SJCRH30 (cell line): ENCODE measurements at places on chromosomes 4 and X. TPM values are rescaled to one million over a fixed set of nuclear protein-coding genes. Genes with fewer than 3 reads are reported as not detected.

GRCh38 chrX:153725039-153725831 lies 579 bp downstream of the ABCD1 start:
- peak overlapping the region; percentile 67 for H3K4me3 ChIP-seq
- H3K36me3 ChIP-seq, result 0 out of 2 replicates have a peak, but pooled peaks cover 2% of the 10 kb centered on the region
- peaks cover 11% of the 10 kb centered on the region for H3K4me1 ChIP-seq
- peak overlapping the region; percentile 26; the same call in 1 of the 2 replicates for H3K27ac ChIP-seq
- no peak for DNase-seq

GRCh38 chr4:108644237-108644636 lies 6.2 kb upstream of the OSTC start:
- H3K27ac ChIP-seq, result peak overlapping the region; percentile 21
- H3K36me3 ChIP-seq, result no peaks in the 10 kb centered on the region
- H3K27me3 ChIP-seq, result no peaks in the 10 kb centered on the region
- no peak overlapping the region for H3K4me3 ChIP-seq
- DNase-seq, result peak; percentile 71

- no peak for DNase-seq
- H3K27ac ChIP-seq, result no peak overlapping the region
- no peaks in the 10 kb centered on the region for H3K27me3 ChIP-seq
- peaks cover 8% of the 10 kb centered on the region for H3K4me1 ChIP-seq
- H3K36me3 ChIP-seq, result no peaks in the 10 kb centered on the region
Observed at GRCh38 chr4:55038176-55038890, 87.1 kb downstream of the KDR start.

SHROOM2 gene
- 0.57 and 0.84 TPM in 2 replicates for total RNA-seq

DKK2 gene
- total RNA-seq, result 0.18 and 0.55 TPM in 2 replicates

GRCh38 chr4:52408471-52408870 lies 250.6 kb downstream of the USP46 start:
- H3K27ac ChIP-seq, result no peak overlapping the region
- H3K4me3 ChIP-seq, result no peak overlapping the region
- peaks cover 12% of the 10 kb centered on the region; the same call in 1 of the 2 replicates for H3K4me1 ChIP-seq
- no peaks in the 10 kb centered on the region for H3K27me3 ChIP-seq

- no peak overlapping the region for H3K27ac ChIP-seq
- no peaks in the 10 kb centered on the region for H3K4me1 ChIP-seq
- H3K4me3 ChIP-seq, result no peak overlapping the region
Observed at GRCh38 chr4:184317234-184317918, 99.7 kb upstream of the ENPP6 start.

GRCh38 chr4:47355568-47355967 lies 107.9 kb downstream of the COMMD8 start:
- H3K36me3 ChIP-seq, result no peaks in the 10 kb centered on the region
- no peak overlapping the region for H3K4me3 ChIP-seq
- H3K4me1 ChIP-seq, result no peaks in the 10 kb centered on the region
- no peak overlapping the region for H3K27ac ChIP-seq

- no peak for DNase-seq
- H3K27ac ChIP-seq, result no peak overlapping the region
- H3K36me3 ChIP-seq, result no peaks in the 10 kb centered on the region
- H3K4me1 ChIP-seq, result no peaks in the 10 kb centered on the region
- no peaks in the 10 kb centered on the region for H3K27me3 ChIP-seq
Observed at GRCh38 chr4:93063325-93063724, 759.6 kb downstream of the GRID2 start.

GRCh38 chr4:24768604-24769003 lies 26.8 kb upstream of the SOD3 start:
- no peaks in the 10 kb centered on the region for H3K36me3 ChIP-seq
- no peak for DNase-seq
- H3K4me3 ChIP-seq, result no peak overlapping the region
- peaks cover 29% of the 10 kb centered on the region for H3K4me1 ChIP-seq

GRCh38 chrX:108199691-108200090 lies 108.1 kb downstream of the ATG4A start:
- H3K4me3 ChIP-seq, result no peak overlapping the region
- no peaks in the 10 kb centered on the region for H3K27me3 ChIP-seq
- DNase-seq, result peak; percentile 39
- H3K27ac ChIP-seq, result no peak overlapping the region
- no peaks in the 10 kb centered on the region for H3K4me1 ChIP-seq

TMEM47 gene
- 44.9 and 49.3 TPM in 2 replicates for total RNA-seq

- no peaks in the 10 kb centered on the region for H3K27me3 ChIP-seq
- peaks cover 1% of the 10 kb centered on the region; the same call in 1 of the 2 replicates for H3K36me3 ChIP-seq
- H3K4me1 ChIP-seq, result no peaks in the 10 kb centered on the region
- no peak for DNase-seq
- no peak overlapping the region for H3K4me3 ChIP-seq
Observed at GRCh38 chr4:128974136-128974581, 119.2 kb downstream of the SCLT1 start.

- no peaks in the 10 kb centered on the region for H3K27me3 ChIP-seq
- no peak overlapping the region for H3K4me3 ChIP-seq
- H3K4me1 ChIP-seq, result no peaks in the 10 kb centered on the region; the same call in 1 of the 2 replicates
- DNase-seq, result no peak
- H3K27ac ChIP-seq, result no peak overlapping the region
- H3K36me3 ChIP-seq, result no peaks in the 10 kb centered on the region
Observed at GRCh38 chr4:30056016-30056766, 664.0 kb upstream of the PCDH7 start.

DNA sequence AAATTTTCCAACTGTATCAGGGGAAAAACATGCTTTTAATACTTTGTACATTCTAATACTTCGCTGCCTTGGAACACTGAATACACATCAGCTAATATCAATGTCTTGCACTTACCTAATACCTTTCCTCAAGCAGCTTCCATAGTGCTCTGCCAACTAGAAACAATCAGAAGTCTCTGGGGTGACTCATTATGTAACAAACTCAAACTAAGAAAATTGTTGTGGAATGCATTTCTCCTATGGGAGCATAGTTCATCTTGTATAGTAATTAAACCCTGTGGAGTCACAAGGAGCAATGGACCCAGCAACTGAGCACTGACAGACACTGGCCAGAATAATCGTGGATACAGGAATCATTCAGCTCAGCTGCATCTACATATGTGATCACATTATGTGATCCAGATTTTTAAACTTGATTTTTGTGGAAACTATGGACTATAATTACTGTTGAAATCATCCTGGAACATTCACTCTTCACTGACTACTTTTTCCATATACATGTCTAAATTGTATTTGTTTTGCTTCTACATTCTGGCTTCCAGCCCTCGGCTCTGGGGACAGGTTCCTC lies 496.9 kb downstream of the TMA16 start:
- H3K4me3 ChIP-seq, result no peak overlapping the region
- no peak for DNase-seq
- no peak overlapping the region for H3K27ac ChIP-seq
- no peaks in the 10 kb centered on the region for H3K27me3 ChIP-seq
- H3K4me1 ChIP-seq, result no peaks in the 10 kb centered on the region
- H3K36me3 ChIP-seq, result no peaks in the 10 kb centered on the region

GRCh38 chr4:36516522-36517095 lies 235.2 kb downstream of the DTHD1 start:
- H3K4me3 ChIP-seq, result no peak overlapping the region
- DNase-seq, result no peak
- H3K36me3 ChIP-seq, result no peaks in the 10 kb centered on the region
- H3K4me1 ChIP-seq, result no peaks in the 10 kb centered on the region
